H9 (cell line): ENCODE measurements at places on chromosomes 13 and 19. TPM values are rescaled to one million over a fixed set of nuclear protein-coding genes. Genes with fewer than 3 reads are reported as not detected.

The DPP9 gene
- 43.3 and 46.4 TPM in 2 replicates for total RNA-seq

The GNA15 gene
- 0.20 TPM in 1 of 2 replicates, not detected in the other for total RNA-seq

The KLHL1 gene
- total RNA-seq, result not detected in 2 replicates

The CEACAM4 gene
- not detected in 2 replicates for total RNA-seq

The SLITRK6 gene
- not detected in 2 replicates for total RNA-seq

The PBX4 gene
- total RNA-seq, result 2.4 and 3.3 TPM in 2 replicates

The CBARP gene
- total RNA-seq, result 25.6 and 28.4 TPM in 2 replicates

- DNase-seq, result no peak
Measured at GRCh38 chr13:69077267-69077666, 1030.4 kb upstream of the ATXN8OS start.

DNA sequence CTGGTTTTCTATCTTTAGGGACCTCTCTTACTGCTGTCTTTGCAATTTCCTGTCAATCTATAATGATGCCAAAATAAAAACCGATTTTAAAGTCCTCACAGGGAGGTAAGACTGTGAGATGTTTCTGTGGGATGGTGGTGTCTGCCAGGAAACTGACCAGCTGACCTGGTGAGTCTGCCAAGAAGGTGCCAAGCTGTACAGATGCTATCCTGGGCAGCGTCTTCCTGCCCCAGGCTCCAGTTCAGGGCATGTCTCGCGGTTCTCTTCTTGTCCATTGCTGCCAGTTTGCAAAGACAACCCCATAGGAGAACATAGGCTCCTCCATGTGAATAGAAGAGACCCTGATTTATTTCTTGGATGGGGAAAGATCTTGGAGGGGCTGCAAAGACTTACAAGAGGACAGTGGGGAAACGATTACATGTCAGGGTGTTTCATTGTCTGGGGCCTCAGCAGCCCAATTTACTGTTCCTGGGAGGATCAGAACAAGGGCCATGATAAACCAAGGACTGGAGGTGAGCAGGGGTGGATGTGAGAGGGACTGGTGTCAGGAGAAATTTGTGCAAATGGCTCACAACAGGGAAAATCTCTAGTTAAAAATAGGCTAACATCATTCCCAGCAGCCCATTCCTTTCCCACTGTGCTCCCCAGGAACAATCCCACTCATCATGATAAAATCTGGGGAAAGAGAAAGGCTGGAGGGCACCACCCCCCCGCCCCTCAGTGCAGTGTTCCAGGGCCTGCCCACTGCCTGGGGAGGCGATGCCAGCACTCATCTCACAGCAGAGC is 42.7 kb upstream of the VSTM2B start:
- DNase-seq, result no peak

DNA sequence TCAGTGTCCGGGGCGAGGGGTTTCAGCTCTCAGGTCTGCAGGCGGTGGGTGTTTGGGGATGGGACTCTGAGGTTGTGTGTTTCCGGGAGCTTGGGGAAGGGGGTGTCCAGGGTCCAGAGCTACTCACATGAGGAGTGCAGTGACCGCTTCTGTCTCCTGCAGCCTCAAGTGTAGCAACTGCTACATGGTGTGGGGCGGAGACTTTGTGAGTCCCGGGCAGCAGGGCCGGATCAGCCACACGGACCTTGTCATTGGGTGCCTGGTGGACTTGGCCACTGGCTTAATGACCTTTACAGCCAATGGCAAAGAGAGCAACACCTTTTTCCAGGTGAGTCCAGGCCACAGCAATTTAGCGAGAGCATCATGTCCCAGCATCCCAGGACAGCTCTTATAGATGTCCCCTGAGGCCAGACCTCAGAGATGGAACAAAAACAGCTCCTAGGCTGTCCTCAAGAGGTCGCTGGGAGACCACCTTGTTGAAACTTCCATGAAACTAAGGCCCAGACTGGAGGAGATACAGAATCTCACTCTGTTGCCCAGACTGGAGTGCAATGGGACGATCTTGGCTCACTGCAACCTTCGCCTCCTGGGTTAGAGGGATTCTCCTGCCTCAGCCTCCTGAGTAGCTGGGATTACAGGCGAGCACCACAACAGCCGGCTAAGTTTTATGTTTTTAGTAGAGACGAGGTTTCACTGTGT is 44.9 kb downstream of the RYR1 start:
- DNase-seq, result peak; percentile 56

GRCh38 chr13:76307142-76307541 is 579.1 kb downstream of the KCTD12 start:
- no peak for DNase-seq
